Chondrocyte (in vitro differentiated cells): ENCODE measurements at places on chromosomes 1 and 21. TPM values are rescaled to one million over a fixed set of nuclear protein-coding genes. Genes with fewer than 3 reads are reported as not detected.

DNA sequence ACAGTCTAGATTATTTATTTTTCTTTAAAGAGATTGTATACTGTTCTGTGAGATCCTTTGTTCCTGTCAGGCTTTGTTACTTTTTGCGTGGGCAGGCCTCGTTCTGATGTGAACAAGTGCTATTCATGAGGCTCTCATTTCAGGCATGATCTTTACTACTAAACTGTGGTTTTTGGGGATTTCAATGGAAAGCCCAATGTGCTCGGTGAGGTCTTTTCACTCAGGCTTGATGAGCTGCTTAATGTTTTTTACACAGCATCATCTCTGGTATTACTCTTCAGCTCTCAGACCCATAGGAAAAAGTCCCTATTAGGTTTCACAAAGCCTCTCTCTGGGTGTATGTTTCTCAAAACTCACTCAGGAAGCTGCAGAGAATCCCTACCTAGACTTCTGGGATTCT is 419.4 kb downstream of the GPATCH2 start:
- no peak for DNase-seq

GRCh38 chr1:1943834-1944570 is 24.9 kb upstream of the TMEM52 start:
- DNase-seq, result peak; percentile 81

GRCh38 chr1:225434046-225434445 is 6.2 kb upstream of the LBR start:
- no peak for DNase-seq

The KIF14 gene
- total RNA-seq, result 1.3 to 2.1 TPM (median 2.0 TPM) in 3 replicates

The SPRR1A gene
- not detected in 3 replicates for total RNA-seq

GRCh38 chr1:60223158-60223557 is 149.6 kb upstream of the C1orf87 start:
- no peak for DNase-seq

The HHIPL2 gene
- total RNA-seq, result not detected in 3 replicates

The C21orf58 gene
- 5.0 to 13.9 TPM (median 5.6 TPM) in 3 replicates for total RNA-seq

DNA sequence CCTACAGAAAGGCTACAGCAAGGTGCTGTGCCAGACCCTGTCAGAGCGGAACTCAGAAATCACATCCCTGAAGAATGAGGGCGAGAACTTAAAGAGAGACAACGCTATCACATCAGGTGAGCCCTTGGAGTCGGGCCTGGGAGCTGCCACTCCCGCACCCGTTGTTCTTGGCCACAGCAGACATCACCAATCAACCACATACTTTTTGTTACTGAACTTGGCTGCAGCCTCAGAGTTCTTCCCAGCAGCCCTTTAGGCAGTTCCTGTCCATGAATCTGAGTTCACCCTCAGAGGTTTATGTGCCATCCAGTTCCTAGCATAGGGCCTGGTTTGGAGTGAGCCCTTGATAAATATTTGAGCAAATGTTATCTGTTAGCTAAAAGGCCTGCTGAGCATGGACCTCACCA is 61.6 kb downstream of the FHAD1 start:
- no peak for DNase-seq

- no peak for DNase-seq
Measured at GRCh38 chr1:4935807-4936206, 281.4 kb downstream of the AJAP1 start.

The OR6K2 gene
- not detected in 3 replicates for total RNA-seq

- DNase-seq, result no peak
Measured at GRCh38 chr1:217048104-217048707, 325.0 kb upstream of the ESRRG start.

- no peak for DNase-seq
Measured at GRCh38 chr1:18109756-18110597, 2.4 kb downstream of the IGSF21 start.

GRCh38 chr1:32962248-32962896 is 2.2 kb downstream of the RNF19B start:
- no peak for DNase-seq

The TRMT13 gene
- 7.1 to 11.0 TPM (median 7.4 TPM) in 3 replicates for total RNA-seq

The GPR25 gene
- total RNA-seq, result not detected in 3 replicates

The SERPINC1 gene
- 0.22 to 0.51 TPM in 2 of 3 replicates, not detected in the other for total RNA-seq
